Activated naive CD8-positive, alpha-beta T cell treated with anti-CD3 and anti-CD28 coated beads, Interleukin-2, amount 50 U/mL, for 24 hours (primary cell): ENCODE measurements at places on chromosomes 6 and 20.

- no peak for DNase-seq
Measured at GRCh38 chr6:161866570-161866969, 592.7 kb upstream of the AGPAT4 start.

GRCh38 chr6:2764610-2765165, 505 bp upstream of the WRNIP1 start:
- DNase-seq = peak; percentile 55

GRCh38 chr6:1836690-1837089, 227.0 kb downstream of the FOXC1 start:
- DNase-seq = no peak

DNA sequence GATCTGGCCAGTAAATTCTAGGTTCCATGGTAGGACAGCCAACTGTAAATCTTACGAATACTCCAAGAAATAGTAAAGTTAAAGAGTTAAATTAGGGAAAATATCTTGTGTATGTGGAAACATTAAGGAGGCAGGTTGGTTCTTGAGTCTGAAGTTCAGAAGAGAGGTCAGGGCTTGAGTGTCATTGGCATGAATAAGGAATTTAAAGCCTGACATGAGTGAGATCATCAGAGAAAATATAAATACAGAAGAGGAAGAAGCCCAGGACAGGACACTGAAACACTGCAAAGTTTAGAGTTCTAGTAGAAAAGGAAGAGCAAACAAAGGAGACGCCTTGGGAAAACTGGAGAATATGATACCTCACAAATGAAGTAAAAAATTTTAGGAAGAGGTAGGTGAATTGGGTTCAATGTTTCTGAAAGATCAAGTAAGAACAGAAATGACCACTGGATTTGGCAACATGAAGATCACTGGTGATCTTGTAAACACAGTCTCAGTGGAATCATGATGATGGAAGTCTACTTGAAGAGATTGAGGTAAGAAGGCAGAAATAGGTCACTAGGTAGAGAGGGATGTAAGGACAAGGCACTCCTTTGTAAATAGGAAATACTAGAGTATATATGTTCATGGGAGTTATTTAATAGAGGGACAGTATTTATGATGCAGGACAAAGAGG, 41.6 kb upstream of the SYNCRIP start:
- no peak for DNase-seq

GRCh38 chr6:5028921-5029320, 25.1 kb upstream of the RPP40 start:
- no peak for DNase-seq

- no peak for DNase-seq
Measured at GRCh38 chr6:138857775-138858174, 61.9 kb downstream of the ECT2L start.

DNA sequence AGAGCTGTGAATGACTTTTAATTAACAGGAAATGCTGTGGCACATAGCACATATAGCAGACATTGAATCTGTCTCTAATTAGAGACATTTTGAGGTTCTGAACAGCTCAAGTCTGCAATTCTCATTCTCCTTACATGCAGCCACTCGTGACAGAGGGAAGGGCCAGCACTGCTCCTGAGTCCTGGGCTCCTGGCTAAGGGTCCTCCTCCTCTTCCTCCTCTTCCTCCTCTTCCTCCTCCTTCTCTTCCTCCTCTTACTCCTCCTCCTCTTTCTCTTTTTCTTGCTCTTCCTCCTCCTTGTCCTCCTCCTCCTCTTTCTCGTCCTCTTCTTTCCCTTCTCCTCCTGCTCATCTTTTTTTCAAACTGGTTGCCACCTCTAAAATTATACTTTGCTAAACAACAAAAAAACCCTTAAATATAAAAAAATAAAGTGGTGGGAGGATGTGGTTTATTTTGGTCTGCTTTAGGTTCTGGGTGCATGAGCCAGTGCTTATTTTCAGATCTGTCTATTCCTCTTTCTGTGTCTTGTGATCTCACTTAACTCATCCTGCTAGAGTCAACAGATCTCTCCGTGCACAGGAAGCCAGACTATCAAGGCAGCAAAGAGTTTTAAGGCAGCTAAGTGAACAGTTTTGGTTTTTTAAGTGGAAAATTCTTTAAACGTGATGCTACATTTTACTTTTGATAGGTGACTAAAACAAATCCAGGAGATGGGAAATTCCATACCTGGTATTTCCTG, 159.3 kb downstream of the CD83 start:
- DNase-seq = no peak

GRCh38 chr6:52356017-52356416, 5.9 kb upstream of the PAQR8 start:
- no peak for DNase-seq

DNA sequence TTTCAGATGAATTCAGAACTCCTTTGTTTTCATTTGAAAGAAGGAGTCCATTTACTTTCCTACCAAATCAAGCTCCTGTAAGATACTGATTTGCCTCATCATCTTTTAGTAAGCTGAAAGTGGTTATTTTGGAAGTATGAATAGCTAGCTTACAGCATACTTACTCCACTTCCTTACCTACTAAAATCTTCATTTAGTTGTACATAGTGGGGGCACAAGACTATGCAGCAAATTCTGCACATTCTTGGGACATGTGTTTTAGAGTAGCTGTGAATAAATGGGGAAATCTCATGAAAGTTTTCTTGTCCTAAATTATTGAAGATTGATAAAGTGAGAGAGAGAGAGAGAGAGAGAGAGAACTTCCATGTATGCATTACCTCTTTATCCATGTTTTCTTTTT, 256.3 kb downstream of the OGFRL1 start:
- DNase-seq = no peak

DNA sequence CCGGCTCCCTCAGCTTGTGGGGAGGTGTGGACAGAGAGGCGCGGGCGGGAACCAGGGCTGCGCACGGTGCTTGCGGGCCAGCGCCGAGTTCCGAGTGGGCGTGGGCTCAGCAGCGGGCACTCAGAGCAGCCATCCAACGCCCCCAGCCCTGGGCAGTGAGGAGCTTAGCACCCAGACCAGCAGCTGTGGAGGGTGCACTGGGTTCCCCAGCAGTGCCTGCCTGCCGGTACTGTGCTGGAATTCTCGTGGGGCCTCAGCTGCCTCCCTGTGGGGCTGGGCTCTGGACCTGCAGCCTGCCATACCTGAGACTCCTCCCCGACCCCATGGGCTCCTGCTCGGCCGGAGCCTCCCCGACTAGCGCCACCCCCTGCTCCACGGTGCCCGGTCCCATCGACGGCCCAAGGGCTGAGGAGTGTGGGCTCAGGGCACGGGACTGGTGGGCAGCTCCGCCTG, 92.7 kb downstream of the MANEA start:
- DNase-seq = no peak
